Effector memory CD8-positive, alpha-beta T cell (primary cell): ENCODE measurements at places on chromosomes 5 and 9.

DNA sequence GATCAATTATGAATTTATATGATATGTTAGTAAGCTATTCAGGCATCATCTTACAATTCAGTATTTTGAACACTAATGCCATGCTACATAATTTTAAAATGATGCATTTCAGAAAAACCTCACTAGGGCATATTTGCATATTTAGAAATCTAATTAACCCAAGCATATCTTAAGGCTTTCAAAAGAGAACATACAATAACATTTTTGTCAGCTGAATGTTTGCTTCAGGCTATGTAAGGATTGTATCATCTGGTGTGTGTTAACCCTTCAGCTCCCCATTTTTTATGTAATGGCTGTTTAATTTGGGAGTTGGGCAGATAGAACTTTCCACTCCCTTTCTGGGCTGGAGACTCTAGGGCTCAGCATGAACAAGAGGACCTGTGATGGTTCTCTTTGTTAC, 299.1 kb upstream of the EFNA5 start:
- DNase-seq, result no peak

DNA sequence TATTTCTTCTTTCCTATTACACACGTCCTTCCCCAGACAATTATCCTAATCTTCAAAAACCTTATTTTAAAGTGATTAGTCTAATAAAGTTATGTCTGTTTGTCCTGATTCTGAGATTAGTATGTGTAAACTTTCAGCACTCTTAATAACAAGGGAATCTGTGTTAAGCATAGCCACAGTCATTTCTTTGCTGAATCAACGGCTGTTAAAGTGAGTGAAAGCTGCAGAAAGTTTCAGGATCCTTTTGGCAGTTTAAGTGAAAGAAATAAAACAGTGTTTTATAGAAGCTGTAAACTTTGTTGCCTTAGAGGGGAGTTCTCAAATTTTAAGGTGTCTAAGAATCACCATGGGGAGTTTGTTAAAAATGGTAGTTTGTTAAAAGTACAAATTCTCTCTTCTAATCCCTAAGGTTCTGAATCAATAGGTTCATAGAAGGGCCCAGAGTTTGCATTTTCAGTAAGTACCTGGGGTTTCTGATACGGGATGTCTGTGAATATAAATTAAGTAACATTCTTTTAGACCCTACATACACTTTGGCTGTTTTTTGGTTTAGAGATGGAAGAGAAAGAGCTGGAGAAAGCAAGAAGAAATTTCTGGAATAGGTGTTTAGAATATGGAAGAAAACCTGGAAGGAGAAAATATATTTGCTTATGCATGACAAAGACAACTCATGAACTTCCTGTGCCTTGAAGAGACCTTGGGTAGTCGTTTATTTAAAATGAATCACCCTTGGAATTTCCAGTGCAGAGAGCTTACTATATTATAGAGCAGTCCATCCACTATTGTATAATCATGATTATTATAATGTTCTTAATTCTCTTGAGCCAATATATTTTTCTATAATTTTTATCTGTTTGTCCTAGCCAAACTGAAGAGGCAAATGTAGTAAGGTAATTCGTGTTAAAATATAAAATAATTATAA, 45.7 kb downstream of the SCAMP1 start:
- no peak for DNase-seq

DNA sequence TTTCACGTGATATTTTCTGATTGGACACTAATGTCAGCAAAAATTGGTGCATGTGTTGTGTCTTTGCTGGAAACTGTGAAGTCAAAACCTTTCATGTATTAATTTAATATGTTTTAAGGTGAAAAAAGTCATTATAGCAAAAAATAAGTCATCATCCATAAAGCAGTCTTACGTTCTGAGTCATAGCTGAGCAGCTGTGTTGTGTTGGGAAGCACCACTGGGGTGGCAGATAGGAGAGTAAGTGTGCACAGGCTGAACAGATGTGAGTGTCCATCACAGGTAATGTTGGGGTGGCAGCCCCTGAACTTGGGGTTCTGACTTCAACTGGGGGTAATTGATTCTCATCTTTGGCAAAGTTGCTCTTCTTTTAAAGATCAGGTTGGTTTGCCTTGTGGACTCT, 156.8 kb downstream of the NXNL2 start:
- no peak for DNase-seq

- no peak for DNase-seq
Observed at GRCh38 chr9:85283421-85283820, 458.3 kb downstream of the AGTPBP1 start.

DNA sequence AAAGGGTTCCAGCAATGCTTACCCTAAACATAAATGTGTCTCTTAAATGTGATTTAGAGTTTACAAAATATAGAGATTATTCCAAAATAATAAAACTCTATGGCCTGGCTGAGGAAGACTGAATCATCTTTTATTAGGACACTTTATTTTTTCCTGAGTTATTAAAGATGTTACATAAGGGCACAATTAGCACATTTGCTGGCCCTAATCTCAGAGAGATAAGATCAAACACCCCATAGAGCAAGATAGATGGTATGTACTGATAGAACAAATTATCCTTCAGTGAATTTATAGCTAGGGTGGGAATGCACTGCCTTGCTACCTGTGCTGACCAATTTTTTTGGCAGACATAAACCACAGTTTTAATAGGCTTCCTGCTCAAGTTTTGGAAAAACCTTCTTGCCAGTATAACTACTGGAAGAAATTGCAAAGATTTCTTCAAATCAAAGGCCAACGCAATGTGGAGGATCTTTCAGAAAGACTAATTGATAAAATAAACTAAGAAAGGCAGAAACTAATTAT, 367.1 kb upstream of the MPDZ start:
- DNase-seq, result no peak

DNA sequence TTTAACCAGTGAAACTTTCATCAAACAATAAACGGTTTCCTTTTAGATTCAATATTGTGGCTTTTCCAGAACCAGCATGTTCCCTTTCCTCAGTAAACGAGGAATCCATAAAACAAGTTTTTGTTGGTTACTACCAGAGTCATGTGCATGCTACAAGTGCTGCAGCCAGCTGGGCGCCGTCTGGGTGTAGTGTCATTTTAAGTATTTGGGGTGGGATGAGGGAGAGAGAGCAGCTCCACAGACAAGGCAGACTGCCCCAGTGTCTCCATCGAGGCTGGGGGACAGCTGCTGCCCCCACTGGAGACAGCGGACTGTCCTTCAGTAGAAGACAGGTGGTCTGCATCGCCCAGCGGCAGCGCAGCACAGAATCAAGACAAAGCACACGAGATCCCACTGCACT, 17.3 kb downstream of the ARPC5L start:
- DNase-seq, result no peak

GRCh38 chr5:1253456-1254105, 28.4 kb downstream of the SLC6A18 start:
- no peak for DNase-seq
